Stimulated activated CD4-positive, alpha-beta T cell treated with anti-CD3 and anti-CD28 coated beads, Interleukin-1b, Interleukin-23, amount 100 ng/mL, for 4 hours (primary cell): ENCODE measurements at places on chromosomes 11 and 22.

DNA sequence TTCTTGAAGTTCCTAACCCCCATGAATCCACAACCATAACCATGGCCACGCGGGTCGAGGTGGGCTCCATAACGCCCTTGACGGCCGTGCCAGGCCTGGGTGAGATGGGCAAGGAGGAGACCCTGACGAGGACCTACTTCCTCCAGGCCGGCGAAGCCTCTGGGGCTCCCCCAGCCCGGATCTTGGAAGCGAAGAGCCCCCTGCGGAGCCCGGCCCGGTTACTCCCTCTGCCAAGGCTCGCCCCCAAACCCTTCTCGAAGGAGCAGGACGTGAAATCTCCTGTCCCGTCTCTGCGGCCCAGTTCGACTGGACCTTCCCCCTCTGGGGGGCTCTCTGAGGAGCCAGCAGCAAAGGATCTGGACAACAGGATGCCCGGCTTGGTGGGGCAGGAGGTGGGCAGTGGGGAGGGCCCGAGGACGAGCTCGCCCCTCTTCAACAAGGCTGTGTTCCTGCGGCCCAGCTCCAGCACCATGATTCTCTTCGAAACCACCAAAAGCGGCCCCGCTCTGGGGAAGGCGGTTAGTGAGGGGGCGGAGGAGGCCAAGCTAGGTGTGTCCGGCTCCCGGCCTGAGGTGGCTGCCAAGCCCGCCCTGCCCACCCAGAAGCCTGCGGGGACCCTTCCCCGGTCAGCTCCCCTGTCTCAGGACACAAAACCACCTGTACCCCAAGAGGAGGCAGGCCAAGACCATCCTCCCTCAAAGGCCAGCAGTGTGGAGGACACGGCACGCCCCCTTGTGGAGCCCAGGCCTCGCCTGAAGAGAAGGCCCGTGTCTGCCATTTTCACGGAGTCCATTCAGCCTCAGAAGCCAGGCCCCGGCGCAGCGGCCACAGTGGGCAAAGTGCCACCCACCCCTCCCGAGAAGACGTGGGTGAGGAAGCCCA is 75.7 kb downstream of the KIAA1671 start:
- DNase-seq, result no peak

- no peak for DNase-seq
Measured at GRCh38 chr11:11827272-11827671, 14.5 kb upstream of the USP47 start.

DNA sequence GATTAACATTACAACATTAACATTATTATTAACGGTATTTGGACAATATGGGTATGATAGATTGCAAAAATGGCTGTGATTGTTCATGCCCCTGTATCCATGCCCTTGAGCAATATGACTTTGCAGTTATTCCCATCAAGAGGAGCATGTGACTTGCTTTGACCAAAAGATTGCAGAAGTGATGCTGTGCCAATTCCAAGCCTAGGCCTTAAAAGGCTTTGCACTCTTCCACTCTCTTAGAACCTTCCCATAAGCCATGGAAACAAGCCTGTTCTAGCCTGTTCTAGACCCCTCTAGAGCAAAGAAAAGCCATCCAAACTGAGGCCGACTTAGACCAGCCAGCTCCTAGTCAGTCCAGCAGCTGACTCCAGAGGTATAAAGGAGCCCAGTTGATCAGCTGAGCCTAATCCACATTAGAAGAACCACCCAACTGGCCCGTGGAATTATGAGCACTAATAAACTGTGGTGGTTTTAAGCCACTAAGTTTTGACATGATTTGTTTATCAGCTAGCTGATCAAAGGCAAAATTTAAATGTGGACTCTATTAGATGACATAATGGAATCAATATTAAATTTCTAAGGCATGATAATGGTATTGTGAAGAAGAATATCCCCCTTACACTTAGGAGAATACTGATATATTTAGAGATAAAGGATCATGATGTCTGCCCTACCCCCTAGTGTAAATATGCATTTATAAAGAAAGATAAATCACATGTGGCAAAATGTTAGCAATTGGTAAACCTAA is 28.6 kb downstream of the RAB30 start:
- DNase-seq, result no peak

GRCh38 chr11:1487851-1488574 is 1.4 kb upstream of the MOB2 start:
- DNase-seq, result no peak

GRCh38 chr11:44611687-44612434 is 46.4 kb downstream of the CD82 start:
- DNase-seq, result peak; percentile 40

DNA sequence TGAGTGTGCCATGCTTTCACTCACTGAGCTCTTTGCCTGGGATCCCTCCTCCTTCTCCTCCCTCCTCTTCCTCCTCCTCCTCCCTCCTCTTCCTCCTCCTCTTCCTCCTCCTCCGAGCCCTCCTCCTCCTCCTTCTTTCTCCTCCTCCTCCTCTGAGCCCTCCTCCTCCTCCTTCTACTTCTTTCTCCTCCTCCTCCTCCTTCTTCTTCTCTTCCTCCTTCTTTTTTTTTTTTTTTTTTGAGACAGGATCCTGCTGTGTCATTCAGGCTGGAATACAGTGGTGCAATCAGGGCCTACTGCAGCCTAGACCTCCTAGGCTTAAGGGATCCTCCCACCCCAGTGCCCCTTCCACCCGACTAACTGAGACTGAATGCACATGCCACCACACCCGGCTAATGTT is 62.3 kb downstream of the DEUP1 start:
- DNase-seq, result no peak

DNA sequence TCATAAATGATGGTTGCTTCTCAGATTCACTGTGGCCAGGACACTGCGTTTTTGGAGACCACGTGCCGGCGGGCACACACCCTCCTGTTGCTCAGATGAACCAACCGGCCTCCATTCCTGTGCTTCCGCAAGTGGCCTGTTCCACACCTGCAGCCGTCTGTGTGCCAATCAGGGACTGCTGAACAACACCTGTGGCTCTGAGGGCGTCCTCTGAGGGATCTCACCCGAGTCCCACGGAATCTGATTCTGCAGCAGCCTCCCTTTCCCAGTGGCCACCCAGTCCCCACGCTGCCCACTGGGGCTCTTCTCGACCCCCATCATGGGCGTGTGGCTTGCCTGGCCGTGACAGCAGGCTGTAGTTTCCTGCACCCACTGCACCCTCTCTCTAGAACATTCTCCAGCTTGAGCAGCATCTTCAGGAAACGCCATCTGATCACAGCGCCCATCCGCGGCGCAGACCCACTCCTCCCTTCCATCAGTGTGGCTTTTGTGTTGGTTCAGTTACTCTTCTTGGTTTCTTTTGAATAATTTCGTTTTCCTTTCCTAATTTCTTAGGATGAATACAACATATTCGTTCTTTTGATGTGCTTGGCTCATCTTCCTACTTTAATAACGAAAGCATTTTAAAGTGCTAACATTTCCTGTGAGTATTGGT is 100.3 kb upstream of the SLC22A12 start:
- no peak for DNase-seq

- no peak for DNase-seq
Measured at GRCh38 chr11:2718817-2719438, 19.1 kb upstream of the KCNQ1OT1 start.

DNA sequence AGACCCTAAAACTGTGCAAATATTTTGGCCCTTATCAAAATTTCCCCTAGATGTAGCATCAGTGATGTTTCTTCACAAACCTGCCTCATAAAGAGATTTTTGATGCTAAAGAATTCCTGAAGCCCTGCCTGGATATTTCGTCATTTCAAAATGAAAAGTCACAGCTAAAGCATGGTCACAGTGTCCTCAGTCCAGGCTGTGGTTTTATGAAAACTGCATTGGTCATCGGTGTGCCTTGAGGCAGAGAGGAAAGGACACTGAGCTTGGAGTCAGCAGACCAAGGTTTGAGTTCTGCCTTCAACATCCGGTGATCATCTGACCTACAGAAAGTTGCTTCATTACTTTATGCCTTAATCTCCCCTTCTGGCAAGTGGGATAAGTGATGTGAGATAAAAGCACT is 34.8 kb upstream of the ALKBH3 start:
- DNase-seq, result no peak

DNA sequence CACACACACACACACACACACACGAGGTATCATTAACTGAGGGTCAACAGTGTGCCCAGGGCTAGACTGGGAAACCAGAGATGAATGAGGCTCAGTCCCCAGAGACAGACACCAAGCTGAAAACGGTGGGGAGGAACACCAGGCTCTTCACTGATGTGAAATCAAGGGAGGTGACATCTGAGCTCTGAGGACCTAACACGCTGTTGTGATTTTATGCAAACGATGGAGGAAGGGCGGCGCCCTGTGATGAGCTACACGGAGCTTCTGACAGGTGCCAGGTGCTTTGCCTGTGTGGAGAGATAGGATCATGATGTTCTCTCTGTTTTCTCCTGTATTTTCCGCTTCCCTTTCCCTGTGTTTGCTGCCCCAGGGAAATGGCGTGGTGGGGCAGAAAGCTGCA is 6.5 kb upstream of the CYB5R3 start:
- DNase-seq, result no peak

DNA sequence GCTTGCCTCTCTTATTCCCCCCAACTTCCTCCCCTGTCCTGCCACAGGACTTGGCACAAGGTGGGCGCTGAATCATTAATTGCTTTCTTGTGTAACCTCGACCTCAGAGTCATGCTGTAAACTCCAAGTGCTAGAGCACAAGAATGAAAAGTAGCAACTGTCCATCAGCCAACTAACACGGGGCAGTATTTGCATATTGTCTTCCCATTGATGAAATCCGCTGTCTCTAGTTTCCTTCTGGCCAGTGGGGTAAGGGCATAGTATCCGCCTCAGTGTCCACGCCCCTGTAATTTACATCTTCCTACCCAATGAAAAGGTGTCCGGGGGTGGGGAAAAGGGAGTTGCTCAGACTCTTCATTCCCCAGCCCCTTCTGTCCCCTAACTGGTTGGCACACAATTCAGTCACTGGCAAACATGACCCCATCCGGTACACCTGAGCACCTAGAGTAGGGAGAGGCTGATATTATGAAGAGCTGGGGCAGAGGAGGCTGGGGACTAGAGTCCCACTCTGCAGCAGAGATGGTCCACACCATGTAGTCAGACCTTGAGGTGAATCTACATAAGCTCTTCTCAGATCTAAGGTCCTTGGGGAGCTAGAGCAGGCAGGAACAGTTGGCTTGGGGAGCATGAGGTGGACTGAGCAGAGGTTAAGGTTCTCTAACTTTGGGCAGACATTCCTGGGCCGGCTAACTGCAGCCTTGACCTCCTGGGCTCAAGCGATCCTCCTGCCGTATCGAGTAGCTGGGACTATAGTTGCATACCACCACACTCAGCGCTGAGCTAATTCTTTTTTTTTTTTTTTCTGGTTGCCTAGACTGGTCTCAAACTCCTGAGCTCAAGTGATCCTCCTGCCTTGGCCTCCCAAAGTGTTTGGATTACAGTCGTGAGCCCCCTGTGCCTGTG is 6.8 kb upstream of the GGA1 start:
- DNase-seq, result no peak

DNA sequence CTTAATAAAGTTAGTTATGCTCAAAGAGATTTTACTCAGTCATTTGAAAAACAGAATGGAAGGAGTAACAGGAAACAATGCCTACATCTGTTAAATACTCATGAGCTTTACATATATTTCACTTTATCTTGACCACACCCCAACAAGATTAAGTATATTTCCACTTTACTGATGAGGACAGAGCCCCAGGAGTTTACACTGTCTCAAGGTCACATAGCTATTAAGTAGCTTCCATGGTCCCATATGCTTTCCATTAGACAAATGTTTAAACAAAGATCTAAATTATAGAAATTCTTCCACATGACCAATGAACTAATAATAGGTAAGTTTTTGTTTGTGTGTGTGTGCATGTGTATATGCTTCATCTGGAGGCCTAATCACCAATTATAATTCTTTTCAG is 30.2 kb downstream of the MRTFA start:
- DNase-seq, result no peak

DNA sequence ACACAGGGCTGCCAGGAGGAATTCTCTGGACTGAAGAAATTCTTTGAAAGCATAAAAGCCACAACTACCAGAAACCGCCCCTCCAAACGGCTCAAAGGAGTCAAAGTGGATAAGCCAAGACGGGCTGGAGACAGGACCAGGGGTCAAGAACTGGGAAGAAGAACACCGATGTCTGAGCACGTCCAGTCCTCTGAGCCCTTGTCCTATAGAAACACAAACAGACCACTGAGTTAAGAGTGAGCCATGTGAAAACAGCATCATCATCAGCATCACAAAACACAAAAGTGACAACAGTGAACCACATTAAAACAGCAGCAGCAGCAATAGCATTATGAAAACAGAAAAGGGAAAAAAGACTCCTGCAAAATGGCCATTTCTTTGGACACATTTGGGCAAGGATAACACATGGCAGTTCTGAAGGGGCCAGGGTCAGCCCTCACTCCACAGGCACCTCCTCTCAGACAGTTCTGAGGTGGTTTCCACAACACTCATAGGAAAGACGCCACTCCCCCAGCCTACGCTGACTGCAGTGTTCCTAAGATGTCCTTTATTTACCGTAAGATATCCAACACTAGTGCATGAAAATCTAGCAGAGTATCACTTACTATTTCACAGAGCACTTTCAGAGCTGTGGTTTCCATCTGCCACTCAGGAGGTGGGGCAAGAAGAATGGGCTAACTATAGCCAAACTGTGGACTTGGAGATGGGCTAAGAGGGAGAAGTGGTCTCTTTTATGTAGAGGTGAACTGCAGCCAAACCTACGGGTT is 28.6 kb upstream of the YPEL1 start:
- DNase-seq, result no peak

- no peak for DNase-seq
Measured at GRCh38 chr11:131108760-131109159, 192.5 kb upstream of the SNX19 start.

DNA sequence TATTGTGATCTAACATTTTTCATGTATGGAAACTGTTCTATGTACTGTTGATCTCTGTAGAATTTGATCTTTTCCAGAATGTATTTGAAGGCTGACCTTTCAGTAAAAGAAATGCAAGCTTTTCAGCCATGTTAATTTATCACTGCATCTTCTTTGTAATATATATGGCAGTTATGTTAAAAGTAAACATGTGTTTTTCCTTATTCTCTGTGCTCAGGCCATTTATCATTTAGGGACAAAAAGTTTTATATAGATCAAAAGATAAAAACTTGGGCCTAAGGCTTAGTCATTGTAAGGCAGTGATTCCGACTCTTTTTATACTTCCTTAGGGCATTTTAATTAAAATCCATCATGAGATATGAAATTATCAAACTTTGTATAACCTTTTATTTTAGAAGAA is 48.7 kb downstream of the KDM2A start:
- DNase-seq, result no peak

DNA sequence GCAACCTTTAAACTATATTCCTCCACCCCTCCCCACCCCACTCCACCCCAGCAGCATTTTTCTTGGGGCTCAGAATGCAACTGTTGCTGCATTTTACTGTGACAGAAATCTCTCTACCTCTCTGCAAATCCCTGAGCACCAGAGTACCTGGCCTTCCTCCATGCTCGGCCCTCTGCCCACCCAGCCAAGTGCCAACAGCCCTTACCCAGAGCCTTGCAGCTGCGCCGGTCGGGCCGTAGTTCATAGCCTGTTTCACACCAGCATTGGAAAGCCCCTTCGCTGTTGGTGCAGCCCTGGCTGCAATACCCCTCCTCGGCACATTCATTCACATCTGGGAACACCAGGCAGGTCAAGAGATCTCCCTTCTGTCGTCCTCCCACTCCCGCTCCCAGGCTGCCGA is 23.4 kb downstream of the LRP4 start:
- no peak for DNase-seq

GRCh38 chr11:115643549-115644270 is 139.5 kb upstream of the CADM1 start:
- no peak for DNase-seq

GRCh38 chr11:39741066-39741465 is 1718.4 kb downstream of the LRRC4C start:
- no peak for DNase-seq

GRCh38 chr11:118015385-118015841 is 29.2 kb downstream of the IL10RA start:
- DNase-seq, result no peak
